Retinal pigment epithelial cell (primary cell): ENCODE measurements at places on chromosomes 16 and 17.

DNA sequence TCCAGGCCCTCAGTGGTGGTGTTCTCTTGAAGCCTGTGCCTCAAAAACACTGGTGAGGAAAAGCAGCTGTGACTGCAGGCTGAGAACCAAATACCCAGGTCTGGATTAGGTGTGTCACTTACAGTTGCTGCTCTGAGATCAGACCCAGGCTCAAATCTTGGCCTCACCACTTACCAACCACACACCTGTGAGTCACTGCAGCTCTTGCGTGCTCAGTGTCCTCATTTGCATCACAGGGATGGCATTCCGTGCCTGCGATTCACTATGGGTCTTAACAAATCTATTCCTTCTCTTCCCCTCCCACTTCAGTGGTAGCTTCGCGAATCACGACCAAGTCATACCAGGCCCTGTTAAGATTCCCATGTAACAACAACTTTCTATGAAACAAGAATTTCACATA lies 233.4 kb upstream of the HSBP1 start:
- DNase-seq = peak; percentile 46

DNA sequence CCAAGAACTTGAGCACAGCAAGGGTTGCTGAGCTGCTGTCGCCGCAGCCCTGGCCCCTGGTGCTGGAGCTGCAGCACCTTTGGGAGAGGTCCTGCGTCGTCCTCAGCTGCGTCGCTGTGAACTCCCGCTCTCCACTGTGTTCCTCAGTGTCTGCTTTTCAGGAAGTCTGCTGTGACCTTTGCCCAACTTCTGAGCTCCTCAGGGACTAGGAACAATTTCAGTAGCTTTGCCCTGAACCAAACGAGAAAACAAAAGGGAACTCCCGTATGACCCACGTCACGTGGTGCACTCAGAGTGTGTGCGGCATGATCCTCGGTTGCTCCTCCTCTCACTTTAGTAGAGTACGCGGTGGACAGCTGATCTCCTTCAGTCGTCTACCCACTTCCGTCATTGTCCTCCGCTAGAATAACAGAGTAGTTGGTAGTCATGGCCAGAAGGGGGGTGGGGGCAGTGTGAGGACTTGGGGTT lies 44.2 kb downstream of the WDR45B start:
- peak; percentile 31 for DNase-seq

DNA sequence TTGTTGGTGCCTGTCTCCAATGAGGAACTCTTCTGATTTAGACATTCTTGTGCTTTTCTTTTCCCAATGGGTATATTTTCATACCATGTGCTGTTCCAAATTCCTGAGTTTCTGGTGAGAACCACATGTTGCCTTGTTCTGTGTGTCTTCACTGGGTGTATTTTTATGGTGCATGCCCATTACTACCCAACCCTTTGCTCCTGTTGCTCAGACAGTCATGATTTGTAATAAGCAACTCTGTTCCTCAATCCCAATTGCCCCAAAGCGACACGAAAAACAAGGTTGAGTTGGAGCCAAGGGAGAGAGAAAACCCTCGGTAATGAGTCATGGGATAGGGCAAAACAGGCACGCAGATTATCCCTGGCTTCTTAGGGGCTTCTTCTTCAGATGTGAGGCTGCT lies 101.8 kb downstream of the ABCA8 start:
- DNase-seq = no peak

GRCh38 chr16:14465799-14466198 lies 164.3 kb downstream of the PARN start:
- no peak for DNase-seq

- no peak for DNase-seq
These were observed 126.3 kb downstream of the ZFHX3 start for GRCh38 chr16:72921620-72922019.

DNA sequence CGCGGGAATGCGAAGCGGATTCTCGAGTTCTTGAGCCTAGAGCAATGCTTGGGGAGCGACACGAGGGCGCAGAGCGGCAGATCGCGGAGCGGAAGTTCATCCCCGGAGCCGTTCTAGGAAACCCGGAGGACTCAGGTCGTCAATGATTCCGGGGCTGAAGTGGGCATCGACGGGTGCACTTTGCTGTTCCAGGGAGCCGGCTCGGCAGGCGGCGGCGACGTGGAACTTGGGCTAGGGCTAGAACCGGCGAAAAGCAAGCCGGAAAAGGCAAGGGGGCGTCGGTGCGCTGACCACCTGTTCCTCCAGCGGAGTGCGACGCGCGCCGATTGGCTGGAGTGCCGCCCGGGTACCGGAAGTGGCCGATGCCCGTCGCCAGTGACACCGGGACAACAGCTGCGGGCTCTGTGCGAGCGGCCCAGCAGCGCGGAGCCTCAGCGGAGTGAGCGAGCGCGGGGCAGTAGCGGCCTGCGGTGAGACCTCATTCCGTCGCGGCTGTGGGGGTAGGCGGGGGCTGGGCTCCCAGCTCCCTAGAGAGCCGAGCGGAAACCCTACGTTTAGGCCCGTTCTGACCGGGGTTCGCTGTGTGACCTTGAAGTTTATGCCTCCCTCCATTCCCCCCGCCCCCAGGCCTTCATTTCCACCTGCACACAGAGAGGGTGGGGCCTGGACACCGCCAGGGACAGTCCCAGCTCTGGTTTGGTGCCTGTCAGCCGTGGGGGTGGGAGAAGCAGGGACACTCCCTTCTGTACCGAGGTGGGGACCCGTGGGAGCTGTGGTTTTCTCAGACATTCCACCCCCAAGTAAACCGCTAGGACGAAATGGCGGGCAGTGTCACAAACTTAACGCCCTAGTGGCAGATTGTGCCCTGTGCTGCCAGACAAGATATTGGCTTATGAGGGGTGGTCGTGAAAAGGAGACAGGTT lies at the start of gene ZFP3:
ZFP3 (plus strand) TSS at position 362 of the 923 bp plus-strand sequence. CDS start 13,038 bp downstream, outside the sequence.
- DNase-seq = peak; percentile 30

- DNase-seq = no peak
These were observed 216.4 kb downstream of the KATNIP start for GRCh38 chr16:27766236-27766925.

DNA sequence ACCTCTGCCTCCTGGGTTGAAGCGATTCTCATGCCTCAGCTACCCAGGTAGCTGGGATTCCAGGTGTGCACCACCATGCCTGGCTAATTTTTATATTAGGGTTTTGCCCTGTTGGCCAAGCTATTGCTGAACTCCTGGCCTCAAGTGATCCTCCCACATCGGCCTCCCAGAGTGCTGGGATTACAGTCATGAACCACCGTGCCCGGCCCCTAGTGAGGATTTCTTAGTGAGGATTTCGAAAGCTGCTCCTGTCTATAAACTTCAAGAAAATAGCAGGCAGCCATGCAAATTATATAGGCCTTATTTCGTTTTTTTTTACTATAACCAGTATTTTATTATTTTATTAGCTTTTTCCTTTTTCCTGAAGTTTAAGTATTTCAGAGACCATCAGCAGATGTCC lies 41.6 kb downstream of the EPN2 start:
- no peak for DNase-seq

DNA sequence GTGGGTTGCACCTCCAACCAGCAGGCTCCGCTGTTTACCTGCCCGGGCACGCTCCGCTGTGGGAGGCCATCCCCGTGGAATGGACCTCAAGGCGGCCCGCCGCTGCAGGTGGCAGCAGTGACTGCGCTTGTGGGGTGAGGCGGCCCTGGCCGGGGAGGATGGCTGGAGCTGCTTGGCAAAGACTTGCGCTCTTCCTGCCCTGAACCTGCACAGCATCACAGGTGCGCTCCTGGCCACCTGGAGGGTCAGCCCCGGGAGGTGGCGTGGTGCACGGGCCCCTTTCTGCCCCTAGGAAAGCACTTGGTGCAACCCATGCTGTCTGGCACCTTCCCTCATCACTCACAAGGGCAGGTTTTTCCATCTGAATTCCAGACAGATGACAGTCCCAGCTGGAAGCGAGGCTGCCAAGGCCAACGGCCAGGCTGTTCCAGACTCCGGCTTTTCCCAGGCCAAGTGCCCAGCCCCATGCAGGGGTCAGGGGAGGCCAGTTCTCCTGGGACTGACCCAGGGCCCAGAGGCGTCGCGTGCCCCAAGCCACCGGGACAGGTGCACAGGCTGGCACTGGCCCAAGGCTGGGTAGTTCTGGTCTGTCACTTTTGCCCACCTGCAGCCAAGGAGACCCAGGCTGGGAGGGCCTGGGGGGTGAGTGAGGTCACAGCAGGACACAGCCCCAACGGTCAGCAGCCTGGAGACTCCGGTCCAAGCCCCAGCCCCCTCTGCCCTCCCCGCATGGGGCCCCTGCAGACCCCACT lies 13.3 kb downstream of the UTS2R start:
- DNase-seq = no peak

GRCh38 chr16:4053301-4053845 lies 62.9 kb downstream of the ADCY9 start:
- DNase-seq = no peak

DNA sequence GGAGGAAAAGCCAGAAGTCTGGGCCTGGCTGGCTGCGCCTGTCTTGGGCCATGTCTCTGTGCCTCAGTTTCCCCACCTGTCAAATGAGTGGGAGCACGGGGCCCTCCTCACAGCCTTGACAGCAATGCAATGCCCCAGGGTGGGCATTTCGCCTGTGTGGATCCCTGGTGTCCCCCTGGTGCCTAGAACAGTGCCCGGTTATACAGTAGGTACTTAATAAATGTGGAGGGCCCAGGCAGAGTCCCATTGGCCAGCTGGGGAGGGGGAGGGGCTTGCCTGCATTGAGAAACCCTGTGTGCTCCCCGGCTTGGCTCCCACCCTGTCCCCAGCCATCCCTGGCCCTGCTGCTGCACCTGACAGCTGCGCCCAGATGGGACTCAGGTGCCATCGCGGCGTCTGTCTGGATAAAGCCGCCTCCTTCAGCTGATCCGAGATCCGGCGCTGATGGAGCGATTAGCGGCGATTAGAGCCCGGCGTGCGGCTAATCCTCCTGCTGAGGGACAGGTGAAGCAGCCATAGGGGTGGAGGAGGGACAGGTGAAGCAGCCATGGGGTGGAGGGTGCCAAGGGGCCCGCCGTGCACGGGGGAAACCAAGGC lies 12.4 kb downstream of the ZFPM1 start:
- DNase-seq = no peak

DNA sequence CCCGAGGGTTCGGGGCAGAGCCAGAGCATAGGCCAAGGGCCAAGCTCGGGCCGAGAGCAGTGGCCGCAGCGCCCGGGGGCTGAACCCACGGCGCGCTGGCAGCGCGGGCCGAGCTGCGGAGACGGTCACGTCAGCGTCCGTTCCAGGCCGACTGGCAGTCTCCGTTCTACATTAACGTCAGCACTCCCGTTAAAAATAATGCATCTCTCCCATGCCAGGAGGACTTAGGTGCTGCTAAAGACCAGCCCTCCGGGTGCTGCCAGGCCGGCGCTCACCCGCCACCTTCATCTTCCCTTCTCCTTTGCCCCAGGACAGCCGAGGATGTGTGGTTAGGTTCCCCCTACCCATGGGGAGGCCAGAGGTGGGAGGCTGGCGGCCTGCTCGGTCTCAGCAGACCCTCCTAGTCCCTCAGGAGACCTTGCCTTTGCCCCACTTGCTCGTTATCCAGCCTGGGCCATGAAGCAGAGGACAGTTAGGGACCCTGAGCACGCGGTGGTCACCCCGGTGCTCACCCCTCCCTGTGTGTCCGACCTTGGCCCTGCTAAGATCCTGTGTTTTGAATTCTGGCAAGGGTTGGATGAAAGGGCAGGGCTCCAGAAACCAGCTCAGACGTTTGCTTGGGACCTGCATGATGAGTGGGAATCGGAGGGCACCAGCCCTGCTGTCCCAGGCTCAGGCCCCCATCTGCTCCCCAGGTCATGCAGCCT lies 572 bp downstream of the MPG start:
- DNase-seq = no peak

GRCh38 chr16:75131081-75131480 lies 14.5 kb upstream of the LDHD start:
- no peak for DNase-seq

- DNase-seq = no peak
These were observed 14.4 kb downstream of the CANT1 start for GRCh38 chr17:78995022-78995760.

DNA sequence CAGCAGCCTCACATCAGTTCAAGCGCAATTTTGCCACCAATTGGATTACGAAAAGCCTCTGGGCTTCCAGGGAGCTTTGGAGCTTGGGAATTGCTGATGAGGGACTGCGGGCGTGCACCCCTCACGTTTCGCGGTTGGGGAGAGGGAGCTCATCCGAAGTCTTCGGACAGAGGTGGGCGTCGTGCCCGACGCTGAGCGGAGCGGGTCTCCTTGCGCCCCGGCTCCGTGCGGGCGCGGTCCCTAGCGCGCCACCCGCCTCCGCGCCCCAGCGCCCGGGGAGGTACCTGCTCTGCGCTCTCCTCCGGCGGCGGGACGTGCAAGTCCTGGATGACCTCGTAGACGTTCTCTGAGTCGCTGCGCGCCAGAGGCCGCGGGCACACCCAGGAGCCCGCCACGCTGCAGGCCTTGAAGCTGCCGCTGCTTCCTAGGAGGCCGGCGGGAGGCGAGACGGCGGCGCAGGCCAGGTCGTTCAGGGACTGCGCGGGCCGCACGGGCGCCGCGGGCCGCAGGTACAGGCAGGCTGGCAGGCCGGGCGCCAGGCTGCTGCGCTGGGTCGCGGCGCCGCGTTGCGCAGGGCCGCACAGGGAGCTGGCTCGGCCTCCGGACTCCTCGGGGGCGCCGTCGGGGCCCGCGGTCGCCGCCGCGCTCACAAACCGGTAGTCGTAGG lies 3.2 kb downstream of the ARHGAP27 start:
- DNase-seq = no peak

GRCh38 chr17:71636644-71637043 lies 484.2 kb upstream of the SOX9 start:
- no peak for DNase-seq

GRCh38 chr17:39213852-39214251 lies 11.9 kb downstream of the STAC2 start:
- DNase-seq = peak; percentile 54

DNA sequence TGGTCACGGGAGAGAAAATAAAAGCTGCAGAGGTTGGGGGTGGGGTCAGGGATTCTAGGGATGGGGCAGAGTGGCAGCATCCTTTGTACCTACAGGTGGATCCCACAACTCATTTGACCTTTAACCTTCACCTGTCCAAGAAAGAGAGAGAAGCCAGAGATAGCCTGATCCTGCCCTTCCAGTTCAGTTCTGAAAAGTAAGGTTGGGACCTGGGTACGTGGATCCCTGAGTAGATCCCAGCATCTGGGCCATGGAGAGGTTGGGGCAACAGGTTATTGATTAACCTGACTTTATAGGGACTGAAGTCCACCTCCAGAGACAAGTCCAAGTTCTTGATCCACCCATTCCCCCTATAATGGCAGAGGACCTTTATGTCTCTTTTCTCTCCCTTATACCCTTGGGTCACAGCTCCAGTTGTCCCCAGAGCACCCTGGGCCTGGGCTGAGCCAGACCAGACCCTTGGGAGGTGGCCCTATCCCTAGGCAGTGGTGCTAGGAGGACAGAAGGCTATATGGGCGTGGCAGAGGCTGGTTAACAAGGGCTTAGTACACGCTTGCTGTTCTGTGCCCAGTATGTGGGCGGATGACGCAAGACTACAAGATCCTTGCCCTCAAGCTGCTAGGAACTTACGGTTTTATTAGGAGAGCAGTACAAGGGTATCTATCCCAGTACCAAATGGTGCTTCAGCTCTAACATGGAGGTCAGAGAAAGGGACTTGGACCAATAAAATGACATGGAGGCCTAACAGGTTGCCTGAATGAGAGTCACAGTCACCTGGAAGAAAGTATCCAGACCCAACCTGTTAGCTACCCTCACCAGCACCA lies 3.3 kb downstream of the CLDN7 start:
- no peak for DNase-seq

- DNase-seq = no peak
These were observed 176.3 kb downstream of the VPS53 start for GRCh38 chr17:538181-538973.
